ENCODE measurements at places on chromosomes 4 and X.

GRCh38 chr4:169957785-169958184, 68.4 kb downstream of the MFAP3L start:
- no peak for DNase-seq

DNA sequence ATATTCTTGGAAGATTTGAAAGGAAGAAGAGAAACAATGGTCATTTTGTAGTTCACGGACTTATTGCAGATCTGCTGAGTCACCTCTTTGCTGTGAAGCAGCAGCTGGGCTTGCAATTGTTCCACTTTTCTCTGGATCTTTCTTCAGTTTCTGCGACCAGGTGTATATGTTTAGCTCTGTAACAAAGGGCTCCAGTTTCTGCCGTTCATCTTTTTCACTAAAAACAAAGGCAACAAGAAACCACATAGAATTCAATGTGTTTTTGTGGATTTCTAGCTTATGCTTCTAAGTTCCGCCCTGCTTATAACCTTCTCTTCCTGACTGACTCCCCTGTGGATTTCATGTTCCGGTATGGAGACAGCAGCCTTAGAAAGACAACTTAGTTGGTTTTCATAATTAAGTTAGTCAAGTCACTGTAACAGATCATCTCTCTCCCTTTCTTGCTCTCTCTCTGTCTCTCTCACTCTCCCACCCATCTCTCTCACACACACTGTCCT, 121.6 kb upstream of the EPHA5 start:
- no peak for DNase-seq

- DNase-seq = no peak
These were observed 3.7 kb downstream of the PRDM5 start for GRCh38 chr4:120918788-120919187.

- no peak for DNase-seq
These were observed 148.0 kb upstream of the WDFY3 start for GRCh38 chr4:85114526-85114925.

Measured in vagina (tissue), 2 donors.